ENCODE measurements at places on chromosomes 1 and 21.
A peak's percentile ranks its signal among the peaks of the same experiment; 100 is the strongest.

DNA sequence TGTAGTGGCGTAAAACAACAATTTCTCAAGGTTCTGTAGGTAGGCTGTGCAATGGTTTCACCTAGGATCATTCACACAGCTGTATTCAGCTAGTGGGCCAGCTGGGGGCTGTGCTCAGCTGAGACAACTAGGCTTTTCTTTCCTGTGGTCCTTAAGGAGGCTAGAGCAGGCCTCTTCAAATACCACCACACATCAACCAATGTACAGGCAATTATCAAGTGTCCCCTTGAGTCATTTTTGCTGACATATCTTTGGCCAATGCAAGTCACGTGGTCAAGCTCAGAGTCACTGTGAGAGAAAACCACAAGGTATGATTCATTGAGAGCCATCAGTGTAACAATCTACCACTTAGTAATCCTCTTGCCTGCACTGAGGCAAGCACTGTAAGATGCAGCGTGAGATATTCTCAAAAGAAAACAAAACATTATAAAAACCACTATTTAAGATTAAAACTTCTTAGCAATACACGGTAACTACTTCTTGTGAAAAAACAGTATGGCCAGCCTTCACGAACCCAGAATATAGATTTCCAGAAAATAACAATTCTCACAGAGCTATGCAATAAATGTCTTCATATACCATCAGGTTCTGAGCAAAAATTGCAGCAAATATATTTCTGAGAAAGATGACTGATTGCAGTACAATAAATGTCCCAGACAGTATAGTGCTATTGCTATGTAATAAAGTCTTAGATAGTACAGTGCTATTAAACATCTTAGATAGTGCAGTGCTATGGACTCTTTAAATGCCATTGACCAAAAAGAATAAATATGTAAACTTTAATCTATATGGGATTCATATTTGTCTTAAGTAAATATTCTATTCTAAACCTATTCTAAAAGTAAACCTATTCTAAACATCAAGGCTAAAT, 55.3 kb downstream of the NME7 start:
- peak; percentile 30 for DNase-seq

- no peak for DNase-seq
These were observed 313.1 kb downstream of the SIPA1L2 start for GRCh38 chr1:232316864-232317263.

DNA sequence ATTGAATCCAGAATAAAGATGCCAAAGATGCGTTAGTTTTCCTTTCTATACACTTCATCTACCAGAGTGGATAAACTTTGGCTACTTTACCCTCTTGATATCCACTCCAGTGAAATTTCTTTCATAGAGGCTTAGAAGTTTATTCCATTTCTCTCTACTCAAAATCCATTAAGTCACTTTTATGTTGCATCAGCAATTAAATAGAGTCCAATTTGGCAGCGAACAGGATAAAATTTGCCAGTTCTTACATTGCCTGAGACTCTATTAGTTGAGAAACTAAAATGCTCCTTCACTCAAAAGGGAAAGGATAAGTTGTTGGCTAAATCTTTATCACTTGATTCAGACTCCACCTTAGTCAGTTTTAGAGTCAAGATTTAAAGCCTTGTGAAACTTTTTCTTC, 57.9 kb downstream of the ACBD6 start:
- DNase-seq: no peak

- no peak for DNase-seq
These were observed 234.4 kb downstream of the CENPF start for GRCh38 chr1:214837376-214837775.

GRCh38 chr1:200918006-200918405, 23.3 kb downstream of the INAVA start:
- DNase-seq: no peak

DNA sequence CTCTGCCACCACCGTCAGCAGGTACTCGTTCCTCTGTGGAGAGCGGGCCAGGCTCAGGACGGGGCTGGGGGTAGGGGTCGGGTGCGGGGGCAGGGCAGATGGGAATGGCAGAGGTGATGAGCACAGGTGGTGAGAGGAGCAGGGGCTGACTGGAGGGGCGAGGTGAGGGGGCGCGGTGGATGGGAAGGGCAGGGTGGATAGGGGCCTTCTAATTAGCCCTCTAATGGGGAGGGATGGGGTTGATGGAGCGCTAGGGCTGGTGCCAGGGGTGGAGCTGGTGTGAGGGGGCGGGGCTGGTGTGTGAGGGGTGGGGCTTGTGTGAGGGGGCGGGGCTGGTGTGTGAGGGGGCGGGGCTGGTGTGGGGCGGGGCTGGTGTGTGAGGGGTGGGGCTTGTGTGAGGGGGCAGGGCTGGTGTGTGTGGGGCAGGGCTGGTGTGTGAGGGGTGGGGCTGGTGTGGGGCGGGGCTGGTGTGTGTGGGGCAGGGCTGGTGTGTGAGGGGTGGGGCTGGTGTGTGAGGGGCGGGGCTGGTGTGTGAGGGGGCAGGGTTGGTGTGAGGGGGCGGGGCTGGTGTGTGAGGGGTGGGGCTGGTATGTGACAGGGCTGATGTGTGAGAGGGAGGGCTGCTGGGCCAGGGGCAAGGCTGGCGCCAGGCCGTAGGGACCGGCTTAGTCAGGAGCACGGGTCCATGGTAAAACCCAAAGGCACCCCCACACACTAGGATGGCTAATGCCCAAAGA, 5.9 kb downstream of the KRTAP10-1 start:
- no peak for DNase-seq

DNA sequence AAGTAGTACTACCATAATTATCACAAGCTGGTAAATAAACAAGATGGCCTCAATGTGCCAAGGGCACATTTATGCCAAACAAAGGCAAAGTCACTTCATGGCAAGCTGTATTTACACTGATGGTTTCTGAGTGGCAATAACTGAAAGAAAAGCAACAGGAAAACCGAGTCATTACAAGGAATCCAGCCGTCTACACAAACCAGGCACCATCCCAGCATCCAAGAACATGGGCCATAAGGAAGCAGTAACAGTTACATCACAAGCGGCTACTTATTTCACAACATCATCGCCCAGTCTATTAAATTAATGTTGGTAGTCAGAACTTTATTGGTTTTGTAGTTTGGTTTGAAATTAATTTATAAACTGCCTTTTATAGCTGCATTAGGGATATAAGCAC, 214.2 kb downstream of the RERE start:
- no peak for DNase-seq

GRCh38 chr1:36576118-36576517, 93.4 kb upstream of the CSF3R start:
- DNase-seq: no peak

GRCh38 chr1:97159342-97159741, 437.8 kb downstream of the PTBP2 start:
- DNase-seq: no peak

Measured in stimulated activated CD8-positive, alpha-beta memory T cell treated with anti-CD3 and anti-CD28 coated beads, Interleukin-7, amount 100 ng/mL, for 1 hour (primary cell).